ENCODE measurements at places on chromosomes 6 and 20.

GRCh38 chr20:1005452-1006027, 3.4 kb upstream of the RSPO4 start:
- peak; percentile 12 for DNase-seq

GRCh38 chr20:39227416-39227815, 265.3 kb downstream of the DHX35 start:
- DNase-seq, result no peak

GRCh38 chr20:49393803-49394202, 88.7 kb downstream of the KCNB1 start:
- no peak for DNase-seq

DNA sequence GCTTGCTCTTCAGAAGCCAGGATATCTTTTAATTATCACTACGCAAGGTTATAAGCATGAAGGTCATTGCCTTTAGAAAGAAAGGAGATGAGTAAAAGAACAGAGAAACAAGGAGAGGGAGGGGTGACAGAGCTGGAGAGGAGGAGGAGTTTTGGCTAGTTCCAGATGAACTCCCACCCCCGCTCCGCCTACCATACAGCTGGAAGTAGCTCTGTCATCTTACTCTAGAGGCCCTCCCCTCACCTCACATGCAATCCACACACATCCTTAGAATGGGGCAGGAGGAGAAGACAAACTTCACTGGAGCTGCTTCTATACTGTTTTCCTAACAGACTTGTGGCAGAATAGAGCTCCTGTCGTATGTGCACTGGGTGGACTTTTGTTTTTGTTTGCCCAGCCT, 144.7 kb downstream of the SCML4 start:
- DNase-seq, result no peak

DNA sequence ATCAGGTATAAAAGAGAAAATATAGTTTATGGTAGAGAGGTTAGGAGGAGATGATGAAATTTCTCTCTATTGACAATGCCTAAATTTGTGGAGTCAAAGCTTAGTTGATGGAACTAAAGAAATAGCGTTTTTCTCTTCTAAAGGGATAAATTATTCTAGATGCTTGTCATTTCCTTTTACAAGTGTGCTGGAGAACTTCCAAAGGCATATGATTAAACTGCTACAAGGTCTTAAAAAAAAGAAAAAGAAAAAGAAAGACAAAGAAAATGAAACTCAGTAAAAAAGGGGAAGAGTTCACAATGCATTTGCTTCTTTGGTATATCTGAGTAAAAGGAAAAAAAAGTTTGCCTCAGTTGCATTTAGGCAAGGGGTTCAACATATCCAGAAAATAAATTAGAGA, 499.8 kb upstream of the PTCHD4 start:
- DNase-seq, result no peak

GRCh38 chr6:79231666-79232065, 2.8 kb downstream of the HMGN3 start:
- no peak for DNase-seq

GRCh38 chr20:36364506-36364905, 58.4 kb downstream of the DLGAP4 start:
- DNase-seq, result no peak

GRCh38 chr6:126176282-126176681, 163.6 kb upstream of the CENPW start:
- DNase-seq, result no peak

- no peak for DNase-seq
These were observed 806 bp downstream of the HLA-DOB start for GRCh38 chr6:32815996-32816395.

- DNase-seq, result no peak
These were observed 17.8 kb downstream of the B4GALT5 start for GRCh38 chr20:49695830-49696229.

- DNase-seq, result no peak
These were observed 19.3 kb upstream of the RIMS4 start for GRCh38 chr20:44829688-44830087.

DNA sequence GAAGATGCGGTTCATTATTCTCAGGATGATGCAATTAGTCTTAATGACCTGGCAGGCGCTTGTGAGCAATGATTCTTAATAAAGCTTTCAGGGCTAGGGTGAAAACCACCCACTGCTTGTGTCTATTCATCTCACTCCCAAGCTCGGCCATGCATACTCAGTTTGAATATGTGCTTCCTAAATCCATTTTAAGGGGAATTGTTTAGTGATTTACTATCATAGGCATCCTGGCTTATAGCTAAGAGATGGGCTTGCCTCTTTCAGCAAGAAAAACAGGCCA, 141.1 kb upstream of the SLC24A3 start:
- no peak for DNase-seq

DNA sequence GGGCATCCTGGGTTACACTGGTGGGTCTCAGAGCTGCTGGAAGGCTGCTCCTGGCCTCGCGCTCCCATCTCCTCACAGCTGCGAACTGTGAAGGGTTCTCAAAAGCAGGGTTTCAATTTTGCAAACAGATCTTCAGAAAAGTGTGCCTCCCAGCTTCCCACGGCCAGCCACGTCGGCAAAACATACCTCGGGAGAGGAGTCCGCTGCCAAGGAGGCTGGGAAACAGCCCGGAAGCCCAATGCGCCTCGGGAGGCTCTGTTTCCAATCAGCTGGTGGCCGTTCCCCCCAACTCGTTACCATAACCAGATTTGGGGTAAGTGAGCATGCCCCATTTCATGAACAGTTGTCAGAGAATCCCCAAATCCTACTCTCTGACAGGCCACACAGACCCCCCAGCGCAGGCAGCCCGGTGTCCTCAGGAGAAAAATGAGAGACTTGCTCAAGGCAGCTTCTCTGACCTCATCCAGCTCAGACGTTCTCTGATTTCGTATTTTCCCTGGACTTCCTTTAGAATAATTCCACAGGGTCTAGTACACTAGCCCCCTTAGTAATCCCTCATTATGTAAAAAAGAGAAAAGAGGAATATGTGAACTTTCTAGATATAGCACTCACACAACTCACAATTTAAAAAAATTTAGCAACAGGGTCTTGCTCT, 98.4 kb downstream of the SNX5 start:
- no peak for DNase-seq

DNA sequence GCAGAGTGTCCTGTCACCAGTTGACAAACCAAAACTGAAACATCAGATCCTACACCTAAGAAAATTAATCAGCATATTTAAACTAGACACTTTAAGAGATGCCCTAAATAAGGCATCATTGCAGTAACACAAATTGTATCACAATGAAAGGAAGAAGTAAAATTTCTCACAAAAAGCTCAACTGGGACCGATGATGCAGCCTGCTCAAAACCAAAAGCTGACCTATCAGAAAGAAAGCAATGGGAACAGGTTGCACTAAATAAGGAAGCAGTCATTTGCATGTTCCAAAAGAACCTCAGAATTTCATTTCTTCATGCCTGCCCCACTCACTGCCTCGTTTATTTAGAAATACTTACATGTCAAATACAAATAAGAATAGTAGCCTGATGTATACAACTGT, 12.1 kb downstream of the HIVEP2 start:
- DNase-seq, result no peak

DNA sequence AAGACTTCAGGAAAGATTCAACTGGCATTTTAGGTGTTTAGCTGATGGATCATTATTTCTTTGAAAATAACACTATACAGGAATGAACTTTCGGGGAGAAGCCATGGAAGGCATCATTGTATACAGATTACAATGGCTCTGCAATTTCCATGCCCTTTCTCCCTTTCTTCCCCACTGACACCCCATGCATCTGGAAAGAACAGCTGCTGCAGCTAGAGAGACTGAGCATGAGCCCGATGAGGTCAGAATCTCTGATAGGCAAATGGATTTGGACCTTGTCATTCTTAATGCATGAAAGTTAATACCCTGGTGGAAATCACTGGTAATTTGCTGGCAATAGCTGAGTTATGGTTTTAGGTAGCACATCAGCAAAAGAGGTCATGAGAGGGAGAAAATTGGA, 54.8 kb downstream of the BTBD3 start:
- DNase-seq, result no peak

DNA sequence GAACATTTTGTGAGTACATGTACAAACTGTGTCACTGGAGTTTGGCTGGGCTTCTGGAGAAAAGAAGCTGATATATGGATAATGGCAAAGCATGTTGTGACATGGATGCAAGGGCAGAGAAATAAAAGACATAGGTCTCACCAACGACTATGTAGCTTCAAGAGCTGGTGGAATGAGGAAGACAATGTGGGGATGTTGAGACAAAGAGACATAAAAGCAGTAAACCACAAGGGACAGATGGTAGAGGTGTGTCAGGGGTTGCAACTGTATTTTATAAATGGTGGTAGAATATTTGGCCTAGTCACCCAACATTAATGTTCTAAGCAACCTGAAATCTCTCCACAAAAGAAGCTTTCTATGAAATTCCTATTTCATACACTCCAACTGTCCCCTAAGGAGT, 199.0 kb downstream of the KCNQ5 start:
- DNase-seq, result no peak

Measured in HFFc6 (cell line).